ENCODE measurements at places on chromosomes 2 and 18.

GRCh38 chr2:9980520-9980919 lies 29.0 kb downstream of the GRHL1 start:
- no peak for DNase-seq

DNA sequence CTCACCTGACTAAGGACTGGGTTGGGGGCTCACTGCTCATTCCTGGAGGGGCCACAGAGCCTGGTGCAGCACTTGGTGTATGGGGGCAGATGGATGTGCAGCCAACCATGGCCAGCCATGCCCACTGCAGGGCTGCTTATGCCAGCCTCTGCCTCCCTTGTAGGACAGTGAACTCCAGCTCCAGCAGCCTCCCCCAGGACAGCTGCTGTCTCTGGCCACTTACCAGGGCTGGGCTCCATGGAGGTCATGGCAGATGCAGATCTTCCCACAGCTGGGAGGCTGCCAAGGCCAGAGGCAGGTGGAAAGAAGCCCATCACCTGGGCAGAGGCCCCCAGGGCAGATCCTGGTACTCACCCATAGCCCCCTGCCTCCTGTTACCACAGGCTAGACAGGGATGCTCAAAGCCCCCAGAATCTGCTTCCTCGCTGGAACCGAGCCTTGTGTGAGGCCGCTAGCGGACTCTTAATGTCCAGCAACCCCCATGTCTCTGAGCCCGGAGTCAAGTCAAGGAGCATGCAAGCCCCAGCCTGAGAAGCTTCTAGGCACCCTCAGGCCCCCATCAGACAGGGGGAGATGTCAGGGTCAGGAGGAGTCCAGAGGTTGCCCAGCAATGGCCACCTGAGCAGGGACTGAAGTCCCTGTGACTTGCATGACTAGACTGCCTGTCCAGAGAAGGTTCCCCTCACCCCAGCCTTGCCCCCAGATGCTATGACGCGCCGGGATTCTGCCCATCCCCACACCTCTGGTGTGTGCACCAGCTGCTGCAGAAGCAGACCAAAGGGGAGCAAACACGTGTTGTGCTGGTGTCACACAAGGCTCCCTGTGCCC lies 123.6 kb downstream of the TWIST2 start:
- no peak for DNase-seq

DNA sequence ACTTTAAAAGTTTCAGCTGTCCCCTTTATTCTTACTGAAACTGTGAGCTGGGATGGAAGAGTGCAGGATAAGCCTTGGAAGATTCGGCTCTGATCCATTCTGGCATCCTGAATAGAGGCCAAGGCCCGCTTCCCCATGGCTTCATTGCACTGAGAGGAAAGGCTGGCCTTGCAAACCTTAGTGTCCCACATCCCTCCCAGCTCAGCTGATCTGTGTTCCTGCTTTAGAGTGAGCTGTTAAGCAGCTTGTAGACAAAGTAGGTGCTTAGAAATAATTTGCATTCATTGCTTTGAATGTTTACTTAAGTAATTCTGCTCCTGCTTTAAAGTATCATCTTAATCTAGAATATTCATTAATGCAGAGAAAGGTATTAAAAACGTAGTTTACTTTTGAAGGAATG lies 169.6 kb upstream of the BOD1L2 start:
- DNase-seq, result no peak

- DNase-seq, result no peak
Observed at GRCh38 chr2:204380141-204380881, 165.0 kb upstream of the PARD3B start.

DNA sequence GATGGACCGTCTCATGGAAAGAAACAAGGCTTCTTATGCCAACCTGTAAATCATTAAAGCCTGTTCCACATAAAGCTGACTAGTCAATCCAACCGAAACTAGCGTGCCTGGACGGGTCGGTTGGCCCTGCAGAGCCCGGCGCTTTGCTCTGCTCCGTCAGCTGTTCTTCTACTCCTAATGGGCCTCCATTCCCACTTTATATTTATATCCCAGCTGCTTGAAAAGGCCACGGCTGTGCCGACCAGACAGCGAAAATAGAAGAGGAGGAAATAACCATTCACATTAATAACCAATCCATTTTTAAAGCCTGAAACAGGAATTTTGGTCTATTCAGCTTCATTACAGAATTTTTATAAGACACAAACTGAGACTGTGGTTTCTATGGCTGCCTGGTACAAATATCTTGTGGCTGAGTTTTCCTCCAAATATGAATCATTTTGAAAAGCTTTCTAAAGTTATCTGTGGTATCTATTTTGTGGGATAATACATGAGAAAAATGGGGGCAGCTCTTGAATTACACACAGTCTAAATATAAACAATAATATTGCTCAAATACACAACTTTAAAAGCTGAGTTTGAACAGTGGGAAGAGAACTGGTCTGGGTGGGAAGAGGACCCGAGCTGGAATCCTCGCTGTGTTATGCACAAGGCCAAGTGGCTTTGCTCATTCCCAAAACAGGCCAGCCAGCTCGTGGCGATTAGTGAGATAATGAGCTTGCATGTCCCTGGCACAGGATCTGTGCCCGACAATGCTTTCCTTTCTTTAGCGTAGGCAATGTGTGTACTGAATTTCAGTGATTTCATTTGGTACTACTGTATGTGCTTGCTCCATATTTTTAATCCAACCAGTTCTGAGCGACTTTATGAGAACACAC lies 10.5 kb upstream of the FAM124B start:
- DNase-seq, result no peak

GRCh38 chr2:164599954-164600589 lies 21.2 kb downstream of the GRB14 start:
- DNase-seq, result no peak

DNA sequence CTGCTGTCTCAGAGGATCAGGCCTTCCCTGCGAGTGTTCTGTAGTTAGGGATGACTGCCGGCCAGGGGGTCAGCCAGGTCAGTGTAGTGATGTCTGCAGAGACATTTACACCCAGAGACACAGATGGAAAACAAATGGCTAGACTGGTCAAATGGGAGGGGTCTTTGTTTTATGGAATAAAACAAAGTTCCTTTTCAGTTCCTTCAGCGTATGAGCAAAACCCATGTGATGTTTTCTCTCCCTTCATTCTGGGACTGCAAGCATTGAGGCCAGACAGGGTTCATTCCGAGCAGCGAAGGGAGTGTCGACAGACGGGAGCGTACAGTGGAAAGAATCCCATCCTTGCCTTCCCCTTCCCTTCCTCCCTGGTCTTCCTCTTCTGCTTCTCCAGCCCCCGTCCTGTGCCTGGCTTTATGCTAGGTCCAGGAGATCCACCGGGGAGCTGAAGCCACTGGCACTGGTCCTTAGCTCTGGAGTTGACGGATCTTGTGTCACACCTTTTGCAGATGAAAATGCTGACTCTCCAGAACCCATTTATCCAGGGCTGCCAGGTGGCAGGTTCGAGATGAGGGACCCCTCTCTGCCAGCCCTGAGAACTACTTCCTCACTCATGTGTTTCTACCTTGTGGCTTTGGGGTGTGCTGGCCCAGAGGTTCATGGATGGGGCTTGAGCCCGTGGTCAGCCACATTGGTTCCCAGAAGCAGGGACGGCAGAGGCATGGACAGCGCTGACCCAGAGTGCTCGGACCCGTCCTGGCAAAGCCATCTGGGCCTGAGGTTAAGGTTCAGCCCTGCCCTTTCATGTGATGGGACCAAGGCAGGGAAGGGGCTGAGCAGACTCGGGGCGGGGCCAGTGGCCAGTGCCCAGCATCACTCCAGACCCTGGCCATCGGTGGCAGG lies 24.2 kb downstream of the ITGB1BP1 start:
- no peak for DNase-seq

DNA sequence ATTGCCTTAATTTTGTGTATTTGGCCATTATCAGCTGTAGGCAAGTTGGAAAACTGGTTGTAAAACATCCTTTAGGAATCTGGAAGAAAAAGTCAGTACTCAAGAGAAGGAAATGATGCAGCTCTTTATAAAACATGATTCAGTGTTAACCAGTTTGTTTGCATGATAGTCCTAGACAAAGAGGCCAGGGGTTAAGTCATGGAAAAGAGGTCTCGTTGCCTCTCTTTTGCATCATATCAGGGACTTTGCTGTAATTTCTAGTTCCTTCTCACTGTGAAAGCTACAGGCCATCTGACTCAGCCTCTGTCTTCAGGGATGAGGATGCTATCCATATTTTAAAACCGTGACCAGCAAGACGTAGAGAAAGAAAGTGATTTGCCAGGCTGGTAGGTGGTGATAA lies 38.0 kb downstream of the NPAS2 start:
- DNase-seq, result no peak

GRCh38 chr2:150520887-150521664 lies 33.6 kb upstream of the RND3 start:
- no peak for DNase-seq

- DNase-seq, result no peak
Observed at GRCh38 chr2:236170590-236171165, 2.5 kb upstream of the GBX2 start.

DNA sequence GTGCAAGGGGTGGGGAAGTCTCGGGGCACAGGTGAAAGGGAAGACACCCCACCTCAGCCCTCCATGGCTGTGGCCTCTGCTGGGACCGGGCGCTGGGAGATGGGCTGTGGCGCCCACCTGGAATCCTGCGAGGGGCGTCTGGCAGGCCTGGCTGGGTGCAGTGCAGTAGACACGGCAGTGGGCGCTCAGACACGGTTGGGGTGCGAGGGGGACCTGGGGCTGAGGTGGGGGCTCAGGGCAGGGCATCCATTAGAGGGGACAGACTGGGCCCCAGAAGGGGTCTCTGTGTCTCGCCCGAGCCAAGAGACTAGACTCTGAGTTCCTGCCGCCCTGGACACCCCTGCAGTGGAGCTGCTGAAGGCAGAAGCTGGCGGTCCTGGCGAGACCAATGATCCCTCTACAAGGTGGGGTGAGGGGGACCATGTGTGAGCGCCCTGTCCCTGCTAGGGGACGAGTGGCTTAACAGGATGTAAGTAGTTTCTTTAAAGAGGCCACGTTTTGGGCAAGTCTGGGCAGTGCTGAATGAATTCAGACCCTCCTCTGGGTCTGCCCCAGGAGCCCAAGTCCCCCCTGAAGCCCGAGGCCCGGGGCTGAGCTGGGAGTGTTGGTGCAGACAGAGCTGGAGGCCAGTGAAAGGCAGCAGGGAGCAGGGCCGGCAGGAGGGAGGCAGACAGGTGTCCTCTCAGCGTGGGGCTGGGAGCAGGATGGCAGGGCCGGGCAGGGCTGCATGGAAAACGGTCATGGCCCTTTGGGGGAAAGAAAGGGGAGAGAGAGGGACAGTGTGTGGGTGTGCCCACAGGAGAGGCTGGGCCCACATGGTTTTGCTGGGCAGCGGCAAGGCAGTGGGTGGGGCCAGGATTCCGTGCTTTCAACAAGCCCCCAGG lies 57.2 kb downstream of the HS6ST1 start:
- DNase-seq, result no peak

- no peak for DNase-seq
Observed at GRCh38 chr2:226739545-226740030, 60.0 kb downstream of the IRS1 start.

GRCh38 chr2:213104903-213105202 lies 46.6 kb downstream of the IKZF2 start:
- no peak for DNase-seq

DNA sequence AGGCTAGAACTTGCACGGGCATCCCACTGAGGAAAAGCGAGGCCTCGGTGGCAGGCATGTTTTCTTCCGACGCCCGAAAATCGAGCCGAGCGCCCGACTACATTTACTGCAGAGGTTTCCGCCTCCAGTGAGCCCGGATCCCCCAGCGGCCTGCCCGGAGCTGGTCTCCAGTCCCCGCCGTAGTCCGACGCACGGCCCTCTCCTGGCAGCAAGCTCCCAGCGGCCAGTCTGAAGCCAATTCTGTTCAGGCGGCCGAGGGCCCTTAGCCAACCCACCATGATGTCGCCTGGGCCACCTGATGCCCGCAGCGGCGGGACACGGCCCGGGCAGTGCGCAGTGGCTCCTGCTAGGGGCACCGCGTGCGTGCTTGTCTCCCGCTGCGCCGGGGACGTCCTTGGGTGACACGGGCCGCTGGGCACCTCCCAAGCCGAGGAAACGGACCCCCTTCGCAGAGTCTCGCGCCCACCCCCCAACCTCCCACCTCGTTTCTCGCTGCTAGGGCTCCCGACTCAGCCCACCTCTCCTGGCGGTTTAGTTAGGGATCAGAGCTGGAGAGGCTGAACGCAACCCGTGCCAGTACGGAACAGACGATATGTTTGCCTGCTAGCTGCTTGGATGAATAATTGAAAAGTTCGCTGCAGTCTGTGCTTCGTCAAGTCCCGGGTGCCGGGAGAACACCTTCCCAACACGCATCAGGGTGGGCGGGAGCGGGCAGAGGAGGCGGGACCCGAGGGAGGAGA lies 5.3 kb downstream of the ONECUT2 start:
- no peak for DNase-seq

GRCh38 chr2:107384422-107384821 lies 442.3 kb upstream of the RGPD4 start:
- DNase-seq, result no peak

DNA sequence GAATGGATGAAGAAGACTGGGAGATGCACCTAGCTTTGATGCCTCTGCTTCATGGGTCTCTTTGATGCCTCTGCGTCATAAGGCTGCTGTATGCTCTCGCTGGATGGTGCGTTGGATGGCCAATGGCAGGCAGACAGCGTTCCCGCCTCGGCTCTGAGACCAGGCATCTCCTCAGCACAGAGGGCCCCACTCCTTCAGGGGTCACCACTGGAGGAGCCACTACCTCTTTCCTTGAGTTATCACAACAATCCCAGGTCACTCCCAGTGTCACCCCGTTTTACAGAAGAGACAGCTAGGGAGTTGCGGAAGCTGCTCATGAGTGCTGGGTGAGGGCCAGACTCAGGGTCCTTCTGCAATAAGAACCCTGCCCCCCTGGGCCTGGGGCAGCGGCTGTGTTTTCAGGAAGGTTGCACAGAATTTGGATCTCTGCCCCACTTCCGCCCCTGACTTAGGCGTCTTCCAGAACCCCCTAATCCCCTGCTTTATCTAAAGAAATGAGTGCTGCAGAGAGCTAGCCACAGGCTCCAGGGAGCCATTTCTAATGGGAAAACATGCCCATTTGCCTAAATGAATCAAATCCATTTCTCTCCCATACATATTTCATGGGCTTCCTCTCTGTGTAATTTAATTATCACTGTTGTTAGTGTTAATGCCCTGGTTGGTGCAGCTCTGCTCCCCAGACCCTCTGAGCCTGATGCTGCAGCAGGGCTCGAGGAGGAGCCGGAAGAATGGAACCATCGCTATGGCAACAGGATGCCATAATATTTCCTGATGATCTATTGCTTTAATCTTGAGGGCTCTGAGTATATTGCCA lies 131.8 kb upstream of the HS6ST1 start:
- no peak for DNase-seq

DNA sequence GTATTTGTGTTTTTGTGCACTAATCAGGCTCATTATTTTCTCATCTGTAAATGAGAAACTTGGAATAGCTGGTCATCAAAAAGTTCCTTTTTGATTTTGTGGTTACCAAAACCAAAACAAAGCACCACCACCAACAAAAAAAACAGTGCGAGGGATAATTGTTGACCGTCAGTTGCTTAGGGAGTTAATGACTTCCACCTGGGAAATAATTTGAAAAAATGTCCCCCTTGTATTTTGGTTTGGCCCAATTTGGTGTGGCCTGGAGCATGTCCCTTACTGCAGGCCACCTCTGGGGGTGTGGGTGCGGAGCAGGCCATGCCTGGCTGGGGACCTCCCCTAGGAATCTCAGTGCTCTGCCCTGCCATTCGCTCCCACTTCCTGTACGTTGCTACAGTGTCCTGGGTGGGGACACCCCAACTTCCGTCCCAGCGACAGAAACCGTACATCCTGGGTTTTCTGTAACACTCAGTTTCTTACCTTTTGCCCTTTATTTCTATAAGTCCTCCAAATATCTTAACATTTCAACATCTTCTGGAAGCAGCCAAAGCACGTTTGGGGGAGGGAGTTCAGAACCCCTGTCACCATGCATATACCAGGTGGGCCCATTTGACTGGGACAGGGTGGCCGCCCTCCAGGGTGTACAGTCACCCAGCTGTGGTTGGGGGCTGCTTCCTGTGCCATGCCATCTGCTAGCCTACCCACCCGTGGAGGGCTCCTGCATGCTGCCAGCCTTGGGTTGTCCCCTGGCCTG lies 31.3 kb downstream of the NCK2 start:
- peak; percentile 54 for DNase-seq
